Stimulated activated CD4-positive, alpha-beta T cell treated with anti-CD3 and anti-CD28 coated beads, TNF-alpha, amount 100 ng/mL, for 48 hours (primary cell): ENCODE measurements at places on chromosomes 12 and 14.

- no peak for DNase-seq
Observed at GRCh38 chr14:94682736-94683135, 70.5 kb downstream of the SERPINA3 start.

DNA sequence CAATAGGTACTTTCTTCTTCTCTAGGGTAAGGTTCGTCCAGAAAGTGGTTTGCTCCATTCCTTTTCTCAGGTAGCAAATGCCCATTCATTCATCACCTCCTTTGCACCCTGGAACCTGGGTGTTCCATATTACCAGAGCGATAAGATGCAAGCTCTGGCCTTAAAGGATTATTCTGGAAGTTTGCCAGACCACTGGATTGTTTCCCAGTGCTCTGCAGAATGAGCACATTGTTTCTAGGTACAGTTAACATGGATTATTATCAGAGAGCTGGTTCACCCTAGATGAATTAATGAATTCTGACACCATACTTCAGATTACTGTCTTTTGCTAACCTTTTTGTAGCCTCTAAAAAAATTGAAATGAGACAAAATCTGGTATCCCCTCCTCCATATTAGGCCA, 170.9 kb upstream of the BMP4 start:
- DNase-seq: no peak

DNA sequence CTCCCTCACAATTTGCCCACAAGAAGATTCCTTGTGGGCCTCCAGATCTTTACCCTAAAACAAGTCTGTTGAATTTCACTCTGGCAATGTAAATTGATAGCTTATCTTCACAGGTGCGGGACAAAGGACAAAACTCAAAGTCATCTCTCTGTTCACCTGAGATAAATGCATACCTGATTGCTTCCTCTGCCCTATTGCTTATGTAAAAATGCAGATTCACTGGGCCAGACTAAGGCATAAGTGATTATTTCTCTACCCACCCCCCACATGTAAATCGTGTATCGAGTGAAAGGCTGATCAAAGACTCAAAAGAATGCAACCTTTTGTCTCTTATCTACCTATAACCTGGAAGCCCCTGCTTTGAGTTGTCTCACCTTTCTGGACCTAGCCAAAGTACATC, 316.8 kb downstream of the SSPN start:
- no peak for DNase-seq

DNA sequence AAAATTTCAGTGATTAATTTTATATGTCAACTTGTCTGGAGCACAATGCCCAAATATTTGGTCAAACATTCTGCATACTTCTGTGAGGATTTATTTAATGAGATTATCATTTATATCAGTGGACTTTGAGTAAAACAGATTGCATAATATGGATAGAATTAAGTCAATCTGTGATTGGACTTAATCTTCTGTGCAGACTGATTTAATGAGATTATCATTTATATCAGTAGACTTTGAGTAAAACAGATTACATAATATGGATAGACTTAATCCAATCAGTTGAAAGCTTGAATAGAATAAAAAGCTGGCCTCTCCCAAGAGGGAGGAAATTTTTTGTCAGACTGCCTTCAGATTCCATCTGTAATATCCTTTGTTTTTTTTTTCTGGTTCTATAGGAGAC, 1413.2 kb downstream of the LRFN5 start:
- no peak for DNase-seq

DNA sequence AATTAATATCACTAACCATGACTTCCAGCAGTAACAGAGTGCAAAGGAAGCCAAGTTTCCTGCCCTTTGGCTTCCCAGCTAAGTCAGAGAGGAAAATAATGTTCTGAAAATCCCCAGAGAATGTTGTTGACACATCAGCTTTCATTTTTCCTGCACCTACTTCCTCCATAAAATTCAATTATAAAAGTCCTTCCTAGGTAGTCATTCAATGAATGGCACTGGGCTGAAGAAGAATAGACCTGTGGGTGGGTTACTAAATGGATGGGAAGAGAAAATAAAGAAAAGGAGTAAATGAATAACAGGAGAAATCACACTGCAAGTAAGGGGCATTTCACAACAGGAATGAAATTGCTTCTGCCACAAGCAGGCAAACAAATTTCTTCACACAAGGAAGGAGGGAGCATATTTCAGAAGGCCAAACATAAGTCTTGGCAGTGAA, 73.2 kb upstream of the MDM1 start:
- no peak for DNase-seq

DNA sequence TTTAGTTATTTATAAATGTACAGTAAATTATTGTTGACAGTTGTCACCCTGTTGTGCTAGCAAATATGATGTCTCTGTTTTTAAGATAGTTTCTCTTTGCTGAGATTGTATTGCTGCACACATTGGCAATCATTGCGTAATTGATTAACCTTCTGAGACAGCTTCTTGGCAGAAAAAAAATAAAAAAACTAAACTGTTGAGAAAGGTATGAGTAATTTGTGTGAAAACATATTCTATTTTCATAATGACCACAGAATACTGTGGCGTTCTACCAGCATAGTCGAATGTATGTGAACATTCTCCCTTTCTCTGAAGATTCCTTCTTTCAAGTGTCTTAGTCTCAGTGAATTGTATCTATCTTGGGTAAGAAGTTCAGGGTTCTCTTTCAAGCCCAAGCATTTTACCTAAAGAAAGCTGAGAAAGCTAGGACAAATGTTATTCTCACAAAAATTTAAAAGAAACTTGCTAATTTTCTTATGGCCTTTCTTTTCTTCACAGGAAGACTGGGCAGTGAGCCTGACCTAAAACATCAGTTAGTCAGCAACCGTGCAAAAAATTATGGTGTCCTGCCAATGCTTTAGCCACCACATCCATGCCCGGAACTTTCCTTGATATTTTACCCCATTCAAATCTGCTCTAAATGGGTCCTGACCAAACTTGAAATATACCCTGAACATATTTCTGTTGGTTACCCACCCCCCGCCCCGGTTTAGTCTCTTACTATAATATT, 69.0 kb upstream of the REP15 start:
- no peak for DNase-seq

DNA sequence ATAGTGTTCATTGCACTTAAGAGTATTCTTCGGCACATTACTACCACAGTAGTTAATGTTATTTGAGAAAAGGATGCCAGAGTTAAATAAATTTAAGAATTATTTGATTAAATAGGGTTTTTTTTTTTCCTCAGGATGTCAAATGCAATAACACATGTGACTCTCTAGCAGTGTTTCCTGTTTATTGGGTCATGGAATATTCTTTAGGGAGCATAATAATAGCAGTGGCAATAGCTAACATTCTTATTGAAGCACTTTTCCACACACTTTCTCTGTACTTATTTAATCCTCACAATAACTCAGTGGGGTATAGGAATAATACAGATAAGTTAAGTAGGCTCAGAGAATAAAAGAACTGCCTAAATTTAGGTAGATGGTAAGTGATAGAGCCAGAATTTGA, 44.3 kb downstream of the SCYL2 start:
- no peak for DNase-seq

DNA sequence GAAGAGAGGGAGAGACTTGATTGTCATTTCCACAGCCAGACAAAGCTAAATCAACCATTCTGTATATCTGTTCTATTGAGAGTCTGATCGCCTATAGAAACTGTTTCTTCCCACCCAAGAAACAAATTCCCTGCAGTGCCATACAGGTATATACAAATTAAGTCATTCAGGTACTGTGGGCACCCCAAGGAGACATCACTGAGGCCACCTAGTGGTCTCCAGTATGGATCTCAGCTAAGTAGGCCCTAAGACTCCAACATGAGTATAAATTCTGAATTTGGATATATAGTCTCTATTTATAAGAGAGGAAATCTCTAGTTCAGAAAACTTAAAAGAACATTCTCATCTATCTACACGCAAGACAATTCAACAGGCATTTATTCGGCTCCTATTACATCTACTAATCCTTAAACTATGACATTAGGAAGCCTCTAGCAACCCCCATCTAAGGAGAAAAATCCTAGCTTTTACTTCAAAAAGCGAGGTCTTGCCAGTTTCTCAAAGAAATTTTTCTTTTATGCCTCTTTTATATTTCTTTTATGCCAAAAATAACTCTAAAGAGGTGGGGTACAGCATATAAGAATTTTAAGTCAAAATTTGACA, 62.6 kb downstream of the DCAF5 start:
- no peak for DNase-seq

DNA sequence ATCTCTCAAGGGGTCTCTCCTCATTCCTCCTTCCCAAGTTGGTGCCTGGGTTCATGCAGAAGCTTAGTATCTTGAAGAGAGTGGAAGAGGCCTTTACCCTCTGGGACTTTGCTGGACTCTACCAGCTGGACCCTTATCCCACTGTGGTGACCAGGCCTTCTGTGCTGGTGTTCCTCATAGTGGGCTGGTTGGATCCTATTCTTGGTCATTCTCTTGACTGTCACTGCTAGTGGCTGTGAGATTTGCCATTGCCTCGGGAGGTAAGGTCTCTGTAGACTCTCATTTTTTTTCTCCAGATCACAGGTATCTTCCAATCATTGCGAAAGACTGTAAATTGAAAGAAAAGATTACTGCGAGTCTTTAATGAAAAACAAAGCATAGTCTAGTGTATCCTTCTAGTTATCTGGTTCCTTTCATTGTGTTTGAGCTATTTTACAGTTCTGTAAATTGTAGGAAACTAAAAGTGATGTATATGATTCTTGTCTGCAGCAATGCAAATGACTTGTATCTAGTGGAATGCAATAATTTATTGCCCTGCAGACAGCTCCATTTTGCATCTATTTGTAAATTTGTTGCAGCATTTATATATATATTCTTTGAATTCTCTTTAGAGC, 217.9 kb downstream of the AEBP2 start:
- no peak for DNase-seq

DNA sequence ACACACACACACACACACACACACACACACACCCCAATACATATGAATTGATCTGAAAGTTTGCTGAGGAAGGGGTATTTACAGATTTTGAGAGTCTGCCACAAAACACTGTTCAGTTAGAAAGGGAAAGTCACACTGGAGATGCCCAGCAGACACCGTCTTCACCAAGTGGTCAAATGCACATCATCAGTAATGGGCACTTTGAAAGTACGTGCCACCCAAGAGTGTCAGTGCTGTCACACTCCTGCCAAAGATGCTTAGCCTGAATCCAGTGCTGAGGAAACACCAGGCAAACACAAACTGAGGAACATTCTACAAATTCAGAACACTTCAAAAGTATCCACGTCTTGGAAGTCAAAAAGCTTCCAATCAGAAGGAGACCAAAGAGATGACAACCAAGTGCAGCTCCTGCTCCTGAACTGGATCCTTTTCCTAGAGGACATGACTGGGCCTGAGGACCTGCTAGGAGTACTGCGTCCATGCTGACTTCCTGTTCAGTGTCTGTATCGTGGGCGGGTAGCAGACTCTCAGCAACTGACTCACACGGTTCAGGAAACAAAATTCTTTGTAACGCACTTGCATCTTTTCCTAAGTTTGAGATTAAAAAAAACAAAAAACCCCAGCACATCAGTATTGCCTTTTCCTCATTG, 18.6 kb downstream of the PSMC1 start:
- peak; percentile 38 for DNase-seq

DNA sequence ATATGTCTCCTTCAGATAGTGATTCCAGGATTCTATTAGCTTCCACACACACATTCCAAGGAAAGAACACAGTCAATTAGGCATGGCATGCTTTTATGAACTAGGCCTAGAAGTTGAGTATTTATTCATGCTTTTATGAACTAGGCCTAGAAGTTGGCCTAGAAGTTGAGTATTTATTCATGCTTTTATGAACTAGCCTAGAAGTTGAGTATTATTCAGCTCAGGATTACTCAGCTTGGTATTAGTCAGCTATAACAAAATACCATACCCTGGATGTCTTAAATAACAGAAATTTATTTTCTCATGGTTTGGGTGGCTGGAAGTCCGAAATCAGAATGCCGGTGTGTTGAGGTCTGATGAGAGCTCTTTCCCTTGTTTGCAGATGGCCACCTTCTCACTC, 442.7 kb upstream of the FLRT2 start:
- no peak for DNase-seq

DNA sequence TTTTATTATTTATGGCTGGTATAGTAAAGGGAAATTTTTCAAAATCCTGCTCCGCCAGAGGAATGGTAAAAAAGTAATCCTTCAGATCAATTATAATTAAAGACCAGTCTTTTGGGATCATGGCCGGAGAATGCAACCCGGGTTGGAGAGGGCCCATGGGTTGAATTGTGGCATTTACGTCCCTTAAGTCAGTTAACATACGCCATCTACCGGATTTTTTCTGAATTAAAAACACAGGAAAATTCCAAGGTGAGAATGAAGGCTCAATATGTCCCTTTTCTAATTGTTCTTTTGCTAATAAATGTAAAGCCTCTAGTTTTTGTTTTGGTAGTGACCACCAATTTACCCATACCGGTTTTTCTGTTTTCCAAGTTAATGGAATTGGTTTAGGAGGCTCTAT, 602.8 kb downstream of the ALG10 start:
- no peak for DNase-seq

DNA sequence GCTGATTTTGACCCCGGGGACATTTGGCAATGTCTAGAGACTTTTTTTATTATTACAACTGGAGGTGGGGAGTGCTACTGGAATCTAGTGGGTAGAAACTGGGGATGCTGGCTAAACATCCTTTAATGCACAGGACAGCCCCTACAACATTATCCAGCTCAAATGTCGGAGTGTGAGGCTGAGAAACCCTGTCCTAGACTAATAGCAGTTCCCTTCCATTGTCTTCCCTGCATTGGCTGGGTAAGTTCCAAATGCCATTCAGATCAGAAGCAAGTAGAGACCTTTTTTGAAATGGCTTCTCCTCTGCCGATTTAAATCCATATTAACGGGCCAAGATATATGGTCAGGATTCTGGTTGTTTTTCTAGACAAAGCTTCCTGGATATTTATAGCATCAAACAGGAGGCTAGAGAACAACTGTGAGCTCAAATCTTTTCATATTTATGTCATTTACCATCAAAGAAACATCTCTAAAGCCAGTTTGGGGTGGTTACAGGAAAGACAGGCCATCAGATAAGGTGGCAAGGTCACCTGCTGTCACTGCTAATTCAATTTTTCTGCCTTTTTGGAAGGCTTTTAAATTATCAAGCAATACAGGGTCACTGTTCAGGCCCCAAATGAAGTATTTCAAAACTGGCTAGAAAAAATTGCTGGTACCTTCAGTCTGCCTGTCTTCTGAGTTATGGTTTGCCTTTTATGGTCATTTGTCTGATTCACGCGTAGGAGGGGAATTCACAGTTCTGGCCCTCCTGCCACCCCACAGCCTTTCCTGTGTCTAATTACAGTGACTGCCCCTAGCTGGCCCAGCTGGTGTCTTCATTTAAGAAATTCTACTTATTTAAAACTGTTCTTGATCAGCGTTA, 20.1 kb upstream of the AKAP5 start:
- DNase-seq: peak; percentile 30

- no peak for DNase-seq
Observed at GRCh38 chr12:32944195-32944594, 47.6 kb upstream of the PKP2 start.
